ENCODE measurements at places on chromosomes 12 and 14.

GRCh38 chr12:122081697-122082221 lies 3.2 kb downstream of the MLXIP start:
- peak; percentile 32 for DNase-seq

GRCh38 chr12:132908145-132909029 lies 21.0 kb upstream of the CHFR start:
- peak; percentile 93 for DNase-seq

DNA sequence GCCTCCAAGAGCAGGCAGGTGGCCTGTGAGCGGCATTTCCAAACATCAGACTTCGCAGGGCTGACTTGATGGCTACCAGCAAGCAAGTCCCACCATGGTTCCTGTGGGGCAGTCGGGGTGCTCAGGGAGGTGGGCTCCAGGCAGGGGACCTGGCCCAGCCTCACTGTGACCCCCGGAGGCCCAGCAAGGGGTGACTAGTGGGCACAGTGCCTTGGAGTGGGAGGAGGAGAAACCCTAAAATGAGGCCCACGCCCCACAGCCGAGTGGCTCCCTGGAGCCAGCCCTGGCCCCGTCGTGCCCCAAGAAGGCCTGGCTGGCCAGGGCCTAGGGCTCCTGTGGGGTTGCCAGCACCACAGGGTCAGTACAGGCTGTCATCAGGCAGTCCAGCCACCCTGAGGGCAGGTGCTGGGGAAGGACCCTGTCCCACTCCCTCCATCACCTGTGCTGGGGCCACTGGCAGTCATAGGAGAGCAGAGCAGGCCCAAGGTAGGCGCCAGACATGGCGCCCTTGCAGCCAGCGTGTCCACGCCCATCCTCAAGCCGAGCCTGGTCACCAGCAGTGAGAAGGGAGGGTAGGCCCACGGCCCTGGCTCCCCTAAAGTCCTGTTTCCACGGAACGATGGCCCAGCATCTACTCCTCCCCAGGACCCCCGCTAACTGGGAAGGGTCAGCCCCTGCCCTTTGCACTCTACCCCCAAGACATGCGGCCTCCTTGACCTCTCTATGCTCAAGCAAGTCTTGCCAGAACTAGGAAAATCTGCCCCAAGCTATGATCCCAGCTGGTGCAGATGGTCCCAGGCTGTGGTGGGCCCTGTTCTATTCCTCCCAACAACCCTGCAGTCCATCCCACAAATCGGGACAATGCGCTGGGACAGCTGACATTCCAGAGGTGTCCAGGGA lies 144.2 kb upstream of the C14orf180 start:
- peak; percentile 3 for DNase-seq

DNA sequence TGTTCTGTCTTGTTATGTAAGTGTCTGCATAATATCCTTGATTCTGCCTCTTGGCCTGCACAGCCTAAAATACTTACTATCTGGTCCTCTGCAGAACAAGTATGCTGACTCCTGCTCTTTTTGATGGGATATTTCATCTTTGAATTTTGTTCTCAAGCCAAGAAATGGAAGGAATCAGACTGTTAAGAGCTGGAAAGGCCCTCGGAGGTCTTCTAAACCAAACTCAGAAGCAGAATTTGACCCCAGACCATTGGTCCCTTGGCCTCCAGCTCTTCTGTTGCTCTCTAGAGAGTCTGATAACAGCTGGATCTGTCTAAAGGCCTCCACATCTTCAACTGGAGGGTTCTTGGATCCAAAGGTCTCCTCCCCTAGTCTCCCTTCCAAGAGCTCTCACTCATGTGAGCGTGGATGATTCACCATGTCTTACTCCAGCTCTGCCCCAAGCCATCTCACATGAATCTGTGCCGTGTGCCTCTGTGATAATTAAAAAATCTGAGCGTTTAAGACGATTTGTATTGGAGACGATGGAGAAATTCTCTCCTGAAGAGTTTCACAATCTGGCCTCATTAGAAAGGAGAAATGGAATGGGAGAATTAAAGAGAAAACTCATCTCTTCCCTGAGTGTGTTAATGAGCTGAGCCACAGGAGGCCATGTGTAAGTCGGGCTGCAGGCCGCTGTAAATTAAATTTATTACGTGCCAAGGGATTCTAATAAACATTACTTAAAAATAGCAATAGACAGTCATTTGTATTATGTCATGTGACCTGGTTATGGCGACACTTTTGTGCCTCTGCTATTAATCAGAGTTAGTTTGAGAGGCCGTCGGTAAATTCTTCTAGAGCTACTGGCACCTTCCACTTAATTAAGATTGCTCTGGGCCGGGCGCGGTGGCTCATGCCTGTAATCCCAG lies 15.4 kb upstream of the PRIMA1 start:
- DNase-seq: no peak

DNA sequence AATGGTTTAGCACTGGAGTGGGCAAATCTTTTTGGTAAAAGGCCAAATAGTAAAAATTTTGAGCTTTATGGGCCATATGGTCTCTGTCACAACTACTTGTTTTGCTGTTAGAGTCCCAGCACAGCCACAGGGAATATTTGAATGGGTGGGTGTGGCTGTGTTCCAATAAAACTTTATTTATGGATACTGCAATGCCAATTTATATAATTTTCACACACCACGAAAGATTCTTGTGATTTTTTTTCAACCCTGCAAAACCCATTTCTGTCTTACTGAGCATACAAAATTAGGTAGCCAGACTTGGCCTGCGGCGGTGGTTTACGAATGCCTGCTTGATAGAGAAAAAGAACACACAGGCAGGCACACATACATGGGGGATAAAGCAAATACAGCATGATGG lies 28.3 kb downstream of the TMEM120B start:
- DNase-seq: no peak

Data from T-helper 2 cell treated with Interferon-gamma antibody and Interleukin-4, amounts not matched to agents 5 μg/mL and 100 μg/mL, for 36 hours (primary cell).